ENCODE measurements at places on chromosomes 1 and 21.
A peak's percentile ranks its signal among the peaks of the same experiment; 100 is the strongest.

DNA sequence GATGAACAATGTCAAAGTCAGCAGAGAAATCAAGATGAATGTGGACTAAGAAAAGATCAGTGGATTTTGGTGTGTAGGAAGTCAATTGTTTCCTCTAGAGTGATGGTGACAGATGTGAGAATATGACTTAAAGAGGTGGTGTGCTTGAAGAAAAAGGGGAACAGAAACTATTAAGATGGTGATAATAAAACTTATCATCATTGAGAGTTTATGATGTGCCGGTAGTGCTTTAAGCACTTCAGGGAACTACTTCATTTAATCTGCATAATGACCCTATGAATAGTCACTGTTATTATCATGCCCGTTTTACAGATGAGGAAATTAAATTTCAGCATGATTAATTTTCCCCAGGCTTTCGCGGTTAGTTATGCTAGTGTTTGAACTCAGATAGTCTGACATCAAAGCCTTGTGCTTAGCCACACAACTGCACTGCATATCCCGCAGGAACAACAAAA, 246.9 kb upstream of the LRRC7 start:
- no peak for DNase-seq

GRCh38 chr1:227127891-227128290, 187.8 kb downstream of the COQ8A start:
- DNase-seq, result no peak

DNA sequence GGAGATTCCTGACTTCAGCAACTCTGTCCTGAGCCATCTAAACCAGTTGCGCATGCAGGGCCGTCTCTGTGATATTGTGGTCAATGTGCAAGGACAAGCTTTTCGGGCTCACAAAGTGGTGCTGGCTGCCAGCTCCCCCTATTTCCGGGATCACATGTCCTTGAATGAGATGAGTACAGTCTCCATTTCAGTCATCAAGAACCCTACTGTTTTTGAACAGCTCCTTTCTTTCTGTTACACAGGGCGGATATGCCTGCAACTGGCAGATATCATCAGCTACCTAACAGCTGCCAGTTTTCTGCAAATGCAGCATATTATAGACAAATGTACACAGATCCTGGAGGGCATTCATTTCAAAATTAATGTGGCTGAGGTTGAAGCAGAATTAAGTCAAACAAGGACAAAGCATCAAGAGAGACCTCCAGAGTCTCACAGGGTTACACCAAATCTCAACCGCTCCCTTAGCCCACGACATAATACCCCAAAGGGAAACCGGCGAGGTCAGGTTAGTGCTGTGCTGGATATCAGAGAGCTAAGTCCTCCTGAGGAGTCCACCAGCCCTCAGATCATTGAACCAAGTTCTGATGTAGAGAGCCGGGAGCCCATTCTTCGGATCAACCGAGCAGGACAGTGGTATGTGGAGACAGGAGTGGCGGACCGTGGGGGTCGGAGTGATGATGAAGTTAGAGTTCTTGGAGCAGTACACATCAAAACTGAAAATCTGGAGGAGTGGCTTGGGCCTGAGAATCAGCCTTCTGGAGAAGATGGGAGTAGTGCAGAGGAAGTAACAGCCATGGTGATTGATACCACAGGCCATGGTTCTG, 2.3 kb downstream of the ZBTB37 start:
- peak; percentile 46 for DNase-seq

DNA sequence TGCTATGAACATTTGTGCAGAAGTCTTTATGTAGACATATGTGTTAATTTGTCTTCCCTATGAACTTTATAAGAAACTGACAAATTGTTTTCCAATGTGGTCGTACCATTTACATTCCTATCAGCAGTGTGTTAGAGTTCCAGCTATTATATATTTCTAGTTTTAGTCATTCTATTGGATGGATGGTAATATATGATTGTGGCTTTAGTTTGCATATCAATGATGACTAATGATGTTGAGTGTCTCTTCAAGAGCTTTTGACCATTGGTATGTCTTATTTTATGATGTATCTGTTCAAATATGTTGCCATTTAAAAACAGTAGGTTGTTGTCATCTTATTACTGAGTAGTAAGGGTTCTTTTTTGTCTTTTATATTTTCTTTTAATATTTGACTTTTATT, 16.2 kb upstream of the ZNF326 start:
- DNase-seq, result no peak

- no peak for DNase-seq
Measured at GRCh38 chr1:211947396-211948295, 87.7 kb downstream of the INTS7 start.

DNA sequence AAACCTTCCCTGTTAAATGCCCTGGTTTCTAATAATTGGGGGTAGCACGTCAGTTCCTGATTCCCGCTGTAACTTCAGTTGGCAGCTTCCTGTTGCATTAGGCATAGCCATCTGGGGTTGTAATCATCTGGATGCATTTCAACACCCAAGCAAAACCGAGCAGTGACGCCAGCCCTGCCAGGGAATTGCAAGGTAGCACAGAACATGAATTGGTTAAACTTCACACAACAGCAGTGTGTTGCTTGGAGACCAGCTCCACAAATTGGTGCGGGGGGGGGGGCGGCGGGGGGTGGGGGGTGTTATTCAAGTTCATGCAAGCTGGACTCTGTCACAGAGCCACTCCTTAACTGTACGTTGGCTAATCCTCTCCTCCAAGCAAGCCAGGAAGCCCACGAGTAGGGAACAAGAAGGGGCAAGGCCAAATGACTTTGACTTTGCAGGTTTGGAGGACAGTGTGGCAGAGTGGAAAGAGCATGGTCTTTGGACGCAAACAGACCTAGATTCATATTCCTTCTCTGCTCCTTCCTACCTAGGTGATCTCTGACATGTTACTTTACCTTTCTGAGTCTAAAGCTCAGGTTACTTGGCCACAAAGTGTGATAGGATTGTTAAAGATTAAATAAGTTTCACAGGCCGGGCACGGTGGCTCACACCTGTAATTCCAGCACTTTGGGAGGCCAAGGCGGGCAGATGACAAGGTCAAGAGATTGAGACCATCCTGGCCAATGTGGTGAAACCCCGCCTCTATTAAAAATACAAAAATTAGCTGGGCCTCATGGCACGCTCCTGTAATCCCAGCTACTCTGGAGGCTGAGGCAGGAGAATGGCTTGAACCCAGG, 4.7 kb downstream of the LAX1 start:
- DNase-seq, result no peak

DNA sequence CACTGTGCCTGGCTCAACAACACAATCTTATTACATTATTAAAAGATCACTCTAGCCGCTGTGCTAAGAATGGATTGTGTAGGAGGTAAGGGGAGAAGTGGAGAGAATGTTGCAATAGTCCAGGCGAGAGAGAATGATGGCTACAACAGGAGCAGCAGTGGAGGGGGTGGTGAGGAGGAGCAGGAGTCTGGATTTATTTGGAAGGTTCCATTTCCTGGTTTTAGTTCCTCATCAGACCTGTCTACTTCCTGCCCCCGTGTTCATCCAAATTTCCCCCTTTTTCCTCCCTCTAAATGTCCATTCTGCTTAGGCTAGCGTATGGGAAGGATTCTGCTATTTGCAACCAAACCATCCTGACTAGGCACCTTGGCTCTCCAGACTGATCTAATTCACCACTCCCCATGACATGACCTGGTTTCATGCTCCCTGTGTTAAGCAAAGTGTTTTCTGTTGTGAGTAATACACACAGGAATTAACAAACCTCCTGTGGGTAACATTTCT, 35.1 kb upstream of the EYA3 start:
- no peak for DNase-seq

GRCh38 chr1:22428672-22429071, 23.0 kb upstream of the ZBTB40 start:
- DNase-seq, result no peak

DNA sequence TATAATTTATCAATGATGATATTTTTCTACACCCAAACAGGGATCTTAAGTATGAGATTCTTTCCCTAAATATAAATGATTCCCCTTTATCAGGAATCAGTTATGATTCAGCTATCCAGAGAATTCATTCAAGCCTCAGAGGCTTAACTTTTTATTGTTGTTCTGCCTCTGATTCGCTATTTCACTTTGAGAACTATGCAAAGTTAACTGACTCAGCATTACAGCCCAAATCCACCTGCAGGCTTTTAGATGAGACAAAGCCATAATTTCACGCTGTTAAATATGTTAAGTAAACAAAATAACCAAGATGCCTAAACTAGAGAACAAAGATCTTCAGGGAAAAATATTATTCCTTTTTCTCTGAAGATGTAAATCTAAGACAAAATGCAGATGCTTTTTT, 8.5 kb downstream of the SCYL3 start:
- no peak for DNase-seq

DNA sequence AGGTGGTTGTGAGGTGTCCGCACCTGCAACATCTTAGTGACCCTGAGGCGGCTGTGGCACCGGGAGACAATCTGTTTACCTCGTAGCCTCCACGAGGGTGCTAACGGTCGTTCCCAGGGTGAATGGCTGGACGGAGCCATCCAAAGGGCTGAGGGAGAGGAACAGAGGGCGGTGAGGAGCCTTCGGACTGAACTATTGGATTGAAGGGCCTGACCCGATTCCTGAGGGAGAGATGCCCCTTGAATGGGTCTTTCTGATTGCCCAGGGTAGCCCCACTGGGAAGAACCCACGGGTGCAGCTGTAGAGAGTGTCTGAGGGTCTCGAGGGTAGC, 2.3 kb downstream of the NR5A2 start:
- DNase-seq, result no peak
